Stimulated activated CD8-positive, alpha-beta memory T cell treated with anti-CD3 and anti-CD28 coated beads, Interleukin-15, amount 100 ng/mL, for 48 hours (primary cell): ENCODE measurements at places on chromosomes 7 and 10.

DNA sequence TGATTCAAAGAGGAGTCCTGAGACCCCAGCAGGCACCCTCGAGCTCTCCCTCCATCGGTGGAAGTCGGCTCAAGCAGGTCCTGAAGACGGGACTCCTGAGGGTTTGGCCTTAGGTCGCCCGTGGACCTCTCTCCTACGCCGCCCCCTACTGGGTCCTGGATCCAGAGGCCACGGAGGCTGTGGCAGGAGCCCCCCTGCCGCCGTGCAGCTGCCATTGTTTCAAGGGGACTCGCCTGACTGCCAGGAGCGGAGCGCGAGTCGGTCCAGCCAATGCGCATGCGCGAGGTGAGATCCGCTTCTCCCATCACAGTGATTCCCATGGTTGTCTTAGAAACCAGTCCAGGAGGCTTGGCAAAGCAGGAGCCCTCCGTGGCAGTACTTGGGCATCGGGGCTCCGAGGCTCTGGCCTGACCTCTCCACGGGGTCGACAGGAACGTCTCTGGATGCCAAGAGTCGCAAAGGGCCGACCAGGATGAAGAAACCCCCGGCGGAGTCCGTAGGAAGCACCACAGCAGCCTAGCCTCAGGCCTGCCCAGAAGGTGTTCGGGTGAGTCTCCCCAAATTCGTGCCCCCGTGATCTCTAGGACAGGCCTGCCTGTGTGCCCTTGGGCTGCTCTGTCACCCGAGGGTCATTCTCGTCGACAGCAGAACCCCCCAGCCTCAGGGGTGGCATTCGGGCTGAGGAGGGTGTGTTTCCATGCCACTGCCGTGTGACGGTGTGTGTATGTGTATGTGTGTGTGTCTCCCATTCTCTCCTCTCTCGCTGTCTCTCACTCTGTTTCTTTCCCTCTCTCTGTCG lies 322.3 kb downstream of the ZNF716 start:
- DNase-seq, result no peak

- no peak for DNase-seq
Measured at GRCh38 chr10:109695988-109696387, 227.3 kb downstream of the XPNPEP1 start.

- no peak for DNase-seq
Measured at GRCh38 chr7:151179946-151180345, 7.1 kb downstream of the ASB10 start.

GRCh38 chr7:106178593-106179134 lies 66.6 kb upstream of the SYPL1 start:
- no peak for DNase-seq

- DNase-seq, result no peak
Measured at GRCh38 chr7:157124690-157125089, 14.0 kb upstream of the UBE3C start.

DNA sequence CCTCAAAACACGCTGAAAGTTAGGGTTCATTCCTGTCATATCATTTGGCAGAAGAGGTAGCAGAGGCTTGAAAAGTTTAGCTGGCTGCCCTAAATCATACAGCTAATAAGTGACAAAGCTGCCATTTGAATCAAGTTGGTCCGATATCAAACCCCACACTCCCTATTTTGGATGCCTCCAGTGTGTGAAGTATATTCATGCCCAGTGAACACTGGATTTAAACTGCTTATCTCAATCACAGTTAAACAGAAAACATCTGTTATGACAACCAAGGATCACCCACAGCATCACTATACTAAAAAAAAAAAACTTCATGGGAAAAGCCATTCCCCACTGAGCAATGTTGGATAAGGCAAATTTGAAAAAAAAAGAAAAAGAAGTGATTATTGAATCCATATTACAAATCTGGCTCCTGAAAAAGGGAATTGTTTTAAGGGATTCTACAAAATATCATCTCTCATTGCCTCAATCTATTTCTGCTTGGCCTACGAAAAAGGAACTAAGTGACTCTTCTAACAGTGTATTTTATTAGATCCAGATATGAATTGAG lies 48.3 kb downstream of the ABCB1 start:
- DNase-seq, result no peak

DNA sequence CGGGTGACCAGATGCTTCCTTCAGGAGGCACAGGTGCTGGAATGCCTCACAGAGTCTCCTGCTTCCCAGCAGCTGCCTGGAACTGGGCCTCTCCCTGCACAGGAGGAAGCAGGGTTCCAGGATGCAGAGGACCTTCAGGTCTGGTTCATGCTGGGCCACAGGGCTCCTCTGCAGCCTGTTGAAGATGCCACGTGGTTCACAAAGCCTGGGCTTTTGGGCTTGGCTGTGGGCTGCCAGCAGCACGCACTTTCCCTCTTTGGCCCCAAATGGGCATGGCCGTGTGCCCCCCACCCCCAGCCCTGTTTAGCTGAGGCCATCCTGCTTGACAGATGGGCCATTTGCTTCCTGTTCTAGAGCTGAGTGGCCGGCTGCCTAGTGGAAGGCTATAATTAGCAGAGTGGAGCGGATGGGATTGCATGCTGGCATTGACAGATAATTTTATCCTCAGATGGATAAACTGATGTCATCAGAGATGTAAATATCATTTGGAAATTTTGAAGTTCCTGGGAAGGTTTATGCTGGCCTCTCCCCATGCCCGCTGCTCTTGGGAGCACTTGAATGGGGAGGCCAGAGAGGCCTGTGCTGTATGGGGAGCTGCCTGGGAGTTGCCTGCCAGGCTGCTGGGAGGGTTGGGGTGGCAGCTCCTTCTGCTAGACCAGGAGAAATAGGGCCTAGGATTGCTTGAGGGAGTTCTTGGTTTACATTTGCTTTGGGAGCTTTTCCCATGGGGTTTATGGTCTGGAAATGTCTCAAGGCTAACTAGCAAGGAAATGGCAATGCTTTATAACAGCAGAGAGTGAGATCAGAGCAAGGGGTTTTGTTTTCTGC lies 28.2 kb downstream of the TSPAN15 start:
- no peak for DNase-seq

- no peak for DNase-seq
Measured at GRCh38 chr10:30036811-30037210, 22.6 kb downstream of the JCAD start.

GRCh38 chr10:2610946-2611345 lies 456.4 kb upstream of the PFKP start:
- no peak for DNase-seq

- no peak for DNase-seq
Measured at GRCh38 chr10:6009961-6010360, 32.6 kb upstream of the IL15RA start.

- DNase-seq, result peak; percentile 65
Measured at GRCh38 chr7:102415685-102416225, 17.6 kb upstream of the ORAI2 start.

DNA sequence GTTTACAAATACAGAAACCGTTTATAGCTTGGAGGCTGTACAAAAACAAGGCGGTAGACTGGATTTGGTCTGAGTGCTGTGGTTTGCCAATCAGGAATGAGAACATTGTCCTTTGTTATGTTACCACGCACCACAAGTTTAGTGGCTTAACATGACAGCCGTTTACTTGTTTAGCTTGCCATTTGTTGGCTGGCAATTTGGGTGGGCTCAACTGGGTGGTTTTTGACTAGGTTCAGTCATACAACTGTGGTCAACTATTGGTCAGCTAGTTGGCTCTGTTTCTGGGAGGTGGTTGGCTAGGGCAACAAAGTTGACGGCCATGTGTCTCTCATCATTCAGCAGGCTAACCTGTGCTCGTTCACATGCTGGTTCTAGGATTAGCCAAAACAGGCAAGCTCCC lies 60.1 kb upstream of the SP8 start:
- no peak for DNase-seq

GRCh38 chr10:7130191-7130911 lies 280.5 kb downstream of the SFMBT2 start:
- no peak for DNase-seq

DNA sequence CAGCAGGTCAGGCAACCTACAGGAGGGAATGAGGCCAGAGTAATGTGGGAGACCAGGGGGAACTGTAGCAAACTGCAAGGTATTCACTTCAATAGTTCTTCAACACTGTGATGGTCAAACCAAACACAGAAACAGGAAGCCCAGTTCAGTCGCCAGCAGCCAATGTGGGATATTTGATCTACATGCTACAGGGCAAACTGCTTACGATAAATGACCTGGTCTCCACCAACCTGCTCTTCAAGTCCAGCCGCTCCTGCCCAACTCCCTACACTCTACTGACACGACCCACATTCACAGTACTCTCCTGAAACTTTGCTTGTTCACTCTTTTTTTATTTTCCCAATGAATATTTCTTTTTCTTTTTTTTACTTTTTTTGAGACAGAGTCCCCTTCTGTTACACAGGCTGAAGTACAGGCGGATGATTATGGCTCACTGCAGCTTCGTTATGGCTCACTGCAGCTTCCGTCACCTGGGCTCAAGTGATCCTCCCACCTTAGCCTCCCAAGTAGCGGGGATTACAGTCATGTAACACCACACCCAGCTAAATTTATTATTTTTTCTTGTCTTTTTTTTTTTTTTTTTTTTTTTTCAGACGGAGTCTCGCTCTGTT lies 42.1 kb downstream of the MDH2 start:
- no peak for DNase-seq
